Caki2 (cell line): ENCODE measurements at places on chromosomes 2 and 18.

DNA sequence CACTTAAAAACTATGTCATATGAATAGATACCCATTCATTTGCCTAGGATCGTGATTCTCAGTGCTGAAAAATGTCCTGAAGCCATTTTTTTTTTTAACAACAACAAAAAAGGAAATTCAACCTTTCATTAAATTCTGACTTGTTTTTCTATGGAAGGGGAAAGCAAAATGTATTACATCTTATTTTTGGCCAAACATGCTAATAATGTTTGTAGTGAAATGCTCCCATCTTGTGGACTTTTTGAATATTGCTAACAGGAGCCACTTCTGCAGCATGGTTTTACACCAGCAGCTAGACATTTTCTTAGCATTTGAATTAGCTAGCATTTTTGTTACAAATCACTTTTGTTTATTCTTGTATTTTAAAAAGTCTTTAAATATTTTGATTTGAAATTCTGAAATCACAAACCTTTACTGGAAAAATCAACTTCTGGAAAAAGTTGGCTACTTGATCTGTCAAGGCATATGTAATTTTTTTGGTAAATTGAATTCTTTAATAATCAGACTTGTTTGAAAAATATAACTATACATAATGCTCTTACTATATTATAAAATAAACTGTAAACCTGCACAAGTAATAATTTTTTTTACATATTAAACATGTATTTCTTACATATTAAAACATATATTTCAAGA, 75.8 kb downstream of the KIDINS220 start:
- DNase-seq: peak; percentile 27

GRCh38 chr18:62781893-62782292, 66.6 kb downstream of the PHLPP1 start:
- DNase-seq: no peak

DNA sequence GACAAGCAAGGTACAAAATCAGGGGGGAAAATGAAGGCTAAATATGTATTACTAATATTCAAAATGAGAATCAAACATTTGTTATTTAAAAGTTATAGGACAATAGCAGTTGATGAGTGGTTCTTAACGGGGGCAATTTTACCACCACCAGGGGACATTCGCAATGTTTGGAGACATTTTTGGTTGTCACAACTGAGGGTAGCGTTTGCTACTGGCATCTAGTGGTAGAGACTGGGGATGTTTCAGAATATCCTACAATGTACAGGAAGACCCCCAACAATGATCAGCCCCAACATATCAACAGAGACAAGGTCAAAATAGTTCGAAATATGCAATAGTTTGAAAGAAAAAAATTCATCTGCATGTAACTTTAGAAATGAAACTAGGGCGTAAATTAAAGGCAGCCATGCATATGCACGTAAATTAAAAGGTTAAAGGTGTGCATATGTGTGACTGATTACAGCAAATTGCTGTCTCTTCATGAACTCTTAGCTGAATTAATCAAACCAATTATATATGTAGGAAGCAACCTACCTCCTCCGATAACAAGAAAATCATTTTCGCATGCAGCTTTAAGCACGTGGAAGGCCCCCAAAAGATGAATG, 61.2 kb upstream of the CUL3 start:
- DNase-seq: no peak

GRCh38 chr2:96150791-96151594, 5.8 kb upstream of the DUSP2 start:
- no peak for DNase-seq
